ENCODE measurements at places on chromosomes 12 and 14. TPM values are rescaled to one million over a fixed set of nuclear protein-coding genes. Genes with fewer than 3 reads are reported as not detected.
A peak's percentile ranks its signal among the peaks of the same experiment; 100 is the strongest.

DNA sequence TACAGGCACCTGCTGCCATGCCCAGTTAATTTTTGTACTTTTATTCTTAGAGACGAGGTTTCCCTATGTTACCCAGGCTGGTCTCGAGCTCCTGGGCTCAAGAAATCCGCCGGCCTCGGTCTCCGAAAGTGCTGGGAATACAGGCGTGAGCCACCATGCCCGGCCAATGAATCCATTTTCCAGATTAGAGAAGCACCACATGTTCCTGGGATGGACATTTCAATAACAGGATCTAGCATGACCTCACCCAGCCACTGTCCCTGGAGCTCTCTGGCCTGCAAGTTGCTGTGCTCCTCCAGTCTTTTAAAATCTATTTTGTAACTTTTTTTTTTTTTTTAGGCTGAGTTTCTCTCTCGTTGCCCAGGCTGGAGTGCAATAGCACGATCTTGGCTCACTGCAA, 2.2 kb downstream of the GPR132 start:
- H3K36me3 ChIP-seq = peaks cover 39% of the 10 kb centered on the region
- DNase-seq = no peak
- H3K27me3 ChIP-seq = no peaks in the 10 kb centered on the region
- peak overlapping the region; percentile 88 for H3K4me3 ChIP-seq

DNA sequence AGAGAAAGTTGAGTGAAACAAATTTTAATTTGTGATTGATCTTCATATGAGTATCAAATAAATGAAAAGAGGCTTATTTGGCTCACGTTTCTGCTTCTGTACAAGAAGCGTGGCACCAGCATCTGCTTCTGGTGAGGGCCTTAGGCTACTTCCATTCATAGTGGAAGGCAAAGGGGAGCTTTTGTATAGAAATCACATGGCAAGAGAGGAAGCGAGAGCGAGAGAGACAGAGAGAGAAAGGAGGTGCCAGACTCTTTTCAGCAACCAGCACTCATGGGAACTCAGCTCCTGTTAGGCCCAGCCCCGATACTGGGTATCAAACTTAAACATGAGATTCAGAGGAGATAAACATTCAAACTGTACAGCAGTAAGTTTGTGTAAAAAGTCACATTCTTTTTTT, 121.4 kb downstream of the SYNE2 start:
- DNase-seq = no peak
- H3K27ac ChIP-seq = no peak overlapping the region
- H3K4me3 ChIP-seq = no peak overlapping the region
- peaks cover 2% of the 10 kb centered on the region for H3K4me1 ChIP-seq

Gene SLCO1C1
- not detected for total RNA-seq

- no peak overlapping the region for H3K4me3 ChIP-seq
- H3K36me3 ChIP-seq = no peaks in the 10 kb centered on the region
- no peak for DNase-seq
- peaks cover under 1% of the 10 kb centered on the region for H3K27me3 ChIP-seq
Observed at GRCh38 chr12:113552760-113553159, 81.1 kb upstream of the LHX5 start.

Gene SLC39A9
- 44.5 TPM for total RNA-seq

DNA sequence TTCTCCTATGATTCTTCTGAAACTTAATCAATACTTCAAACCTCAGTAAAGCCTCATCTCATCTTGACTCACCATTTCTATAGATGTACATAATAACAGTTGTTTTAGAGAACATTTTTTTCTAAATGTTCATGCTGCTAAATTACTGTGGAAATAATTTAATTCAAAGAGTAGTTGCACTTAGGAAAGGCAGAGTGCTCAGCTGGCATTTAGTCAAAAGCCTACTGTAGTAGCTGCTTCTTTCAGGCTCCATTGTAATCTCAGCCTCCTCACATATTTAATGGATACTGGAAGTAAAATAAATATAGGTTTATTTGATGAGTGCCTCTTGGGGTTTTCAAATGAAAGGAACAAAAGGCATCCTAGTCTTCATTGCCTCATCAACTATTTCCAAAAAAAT, 325.0 kb downstream of the CCER1 start:
- no peaks in the 10 kb centered on the region for H3K36me3 ChIP-seq
- no peak for DNase-seq
- no peak overlapping the region for H3K27ac ChIP-seq
- no peaks in the 10 kb centered on the region for H3K4me1 ChIP-seq
- H3K27me3 ChIP-seq = no peaks in the 10 kb centered on the region

Gene HPD
- not detected for total RNA-seq

Gene GPR162
- 0.13 TPM for total RNA-seq

DNA sequence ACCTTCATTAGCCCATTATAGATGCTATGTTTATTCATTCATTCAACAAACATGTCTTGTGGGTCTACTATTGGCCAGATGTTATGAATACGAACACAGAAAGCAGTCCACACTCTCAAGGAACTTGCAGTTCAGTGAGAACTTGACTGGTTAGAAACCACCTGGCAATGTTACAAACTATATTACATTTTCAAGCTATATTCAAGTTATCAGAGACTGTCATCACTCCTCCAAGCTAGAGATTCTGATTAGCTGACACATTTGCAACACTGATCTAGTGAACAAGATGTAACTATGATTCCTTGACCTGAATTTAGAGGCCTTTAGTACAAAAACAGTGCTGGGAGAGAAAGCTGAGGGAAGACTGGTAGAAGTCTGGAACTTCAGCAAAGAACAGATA, 170.7 kb upstream of the EEA1 start:
- no peaks in the 10 kb centered on the region for H3K36me3 ChIP-seq
- H3K4me3 ChIP-seq = no peak overlapping the region
- no peaks in the 10 kb centered on the region for H3K27me3 ChIP-seq
- H3K4me1 ChIP-seq = peaks cover 15% of the 10 kb centered on the region
- H3K27ac ChIP-seq = no peak overlapping the region

Gene SERPINA6
- total RNA-seq = not detected

Gene FAIM2
- 0.55 TPM for total RNA-seq

- H3K36me3 ChIP-seq = peaks cover 48% of the 10 kb centered on the region
- no peaks in the 10 kb centered on the region for H3K27me3 ChIP-seq
- peaks cover 3% of the 10 kb centered on the region for H3K4me1 ChIP-seq
- no peak overlapping the region for H3K27ac ChIP-seq
Observed at GRCh38 chr12:3622021-3622821, 130.7 kb downstream of the CRACR2A start.

Gene ACOT6
- total RNA-seq = not detected

GRCh38 chr14:44428231-44428945, 78.7 kb downstream of the FSCB start:
- H3K27ac ChIP-seq = no peak overlapping the region
- no peaks in the 10 kb centered on the region for H3K27me3 ChIP-seq
- no peaks in the 10 kb centered on the region for H3K4me1 ChIP-seq
- H3K4me3 ChIP-seq = no peak overlapping the region
- no peaks in the 10 kb centered on the region for H3K36me3 ChIP-seq
- DNase-seq = no peak

Gene CD27
- 131 TPM for total RNA-seq

Gene MDGA2
- not detected for total RNA-seq

- H3K36me3 ChIP-seq = no peaks in the 10 kb centered on the region
- H3K4me1 ChIP-seq = no peaks in the 10 kb centered on the region
- H3K27me3 ChIP-seq = peaks cover 17% of the 10 kb centered on the region
- no peak overlapping the region for H3K27ac ChIP-seq
Observed at GRCh38 chr12:3553221-3553620, 62.2 kb downstream of the PRMT8 start.

- DNase-seq = no peak
- no peak overlapping the region for H3K4me3 ChIP-seq
- no peaks in the 10 kb centered on the region for H3K4me1 ChIP-seq
- H3K27ac ChIP-seq = no peak overlapping the region
- no peaks in the 10 kb centered on the region for H3K36me3 ChIP-seq
Observed at GRCh38 chr12:38761636-38762342, 143.6 kb downstream of the CPNE8 start.

- no peaks in the 10 kb centered on the region for H3K36me3 ChIP-seq
- no peak for DNase-seq
Observed at GRCh38 chr12:125389061-125389697, 323.9 kb downstream of the AACS start.

DNA sequence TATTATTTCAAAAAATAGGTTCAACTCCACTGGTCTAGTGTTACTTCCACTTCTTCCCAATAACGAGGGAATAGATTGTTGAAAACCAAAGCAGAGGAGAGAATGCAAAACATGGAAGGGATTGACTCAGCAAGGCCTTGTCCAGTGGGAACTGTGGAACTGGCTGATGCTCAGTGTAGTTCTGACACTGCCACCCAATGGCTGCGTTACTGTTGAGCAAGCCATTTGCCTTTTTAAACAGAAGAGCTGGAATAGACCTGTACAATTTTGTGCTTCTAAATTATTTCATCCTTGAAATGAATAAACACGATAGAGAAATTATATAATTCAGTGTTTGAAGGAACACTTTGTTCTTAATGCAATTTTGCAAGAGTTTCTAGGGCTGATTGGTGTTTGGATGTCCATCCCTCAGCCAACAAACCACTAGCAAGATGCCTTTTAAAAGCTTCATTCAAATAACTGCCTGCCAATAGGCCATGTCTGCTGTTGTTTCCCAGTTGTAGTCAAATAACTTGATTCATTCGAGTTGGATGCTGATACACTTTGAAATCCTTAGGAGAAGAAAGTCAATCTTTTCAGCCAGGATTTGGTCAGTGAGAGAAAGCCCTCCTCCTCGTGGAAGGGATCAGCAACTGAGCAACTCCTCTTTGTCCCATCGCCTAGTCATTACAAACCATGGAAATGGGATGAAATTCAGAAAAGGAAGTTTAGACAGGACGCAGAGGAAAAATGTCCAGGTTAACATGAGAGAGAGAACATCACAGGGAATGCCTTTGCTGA, 7.3 kb upstream of the MGP start:
- H3K36me3 ChIP-seq = no peaks in the 10 kb centered on the region
- H3K4me3 ChIP-seq = no peak overlapping the region
- no peak for DNase-seq
- no peaks in the 10 kb centered on the region for H3K4me1 ChIP-seq

- H3K27ac ChIP-seq = no peak overlapping the region
- no peak for DNase-seq
- H3K4me1 ChIP-seq = peaks cover 7% of the 10 kb centered on the region
- H3K27me3 ChIP-seq = no peaks in the 10 kb centered on the region
- H3K4me3 ChIP-seq = no peak overlapping the region
Observed at GRCh38 chr12:26425587-26426260, 230.4 kb downstream of the SSPN start.

- peaks cover 23% of the 10 kb centered on the region for H3K36me3 ChIP-seq
- H3K27me3 ChIP-seq = no peaks in the 10 kb centered on the region
- no peak for DNase-seq
- peaks cover 4% of the 10 kb centered on the region for H3K4me1 ChIP-seq
- H3K27ac ChIP-seq = no peak overlapping the region
Observed at GRCh38 chr12:89676930-89677329, 31.7 kb downstream of the ATP2B1 start.

Gene FAM90A1
- 0.10 TPM for total RNA-seq

Gene RAPGEF3
- not detected for total RNA-seq

GRCh38 chr12:28578361-28578760, 388.1 kb downstream of the CCDC91 start:
- DNase-seq = no peak
- no peaks in the 10 kb centered on the region for H3K27me3 ChIP-seq
- no peak overlapping the region for H3K4me3 ChIP-seq

DNA sequence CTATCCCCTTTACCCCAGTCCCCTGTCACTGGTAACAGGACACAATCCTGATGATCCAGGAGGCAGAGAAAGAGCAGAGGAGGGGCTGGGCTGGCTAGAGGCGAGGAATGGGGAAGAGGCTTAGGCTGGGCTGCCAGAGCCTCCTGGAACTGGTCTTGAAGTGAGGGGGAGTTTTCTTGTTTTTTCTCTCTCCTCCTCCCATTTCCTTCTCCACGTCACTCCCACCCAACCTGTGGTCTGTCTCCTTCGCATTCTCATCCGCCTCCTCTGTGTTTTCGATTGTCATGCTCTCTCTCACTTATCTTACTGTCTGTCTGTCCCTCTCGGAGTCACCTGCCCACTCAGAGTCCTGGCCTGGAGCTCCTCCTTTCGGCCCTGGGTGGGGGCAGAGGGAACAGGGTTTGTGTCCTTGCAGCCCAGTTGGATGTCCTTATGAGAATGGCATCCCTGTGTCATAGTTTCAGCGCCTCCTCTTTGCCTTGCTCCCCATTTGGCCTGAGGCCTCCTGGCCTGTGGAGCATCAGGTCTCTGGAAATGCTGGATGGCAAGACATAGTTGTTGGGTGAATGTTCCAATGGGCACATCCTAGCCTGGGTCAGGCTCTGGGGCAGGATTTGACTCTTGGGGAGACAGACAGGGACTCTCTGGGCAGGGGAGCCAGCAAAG, 3.4 kb upstream of the KRT80 start:
- DNase-seq = no peak
- H3K27ac ChIP-seq = no peak overlapping the region
- H3K27me3 ChIP-seq = peaks cover 9% of the 10 kb centered on the region
- no peak overlapping the region for H3K4me3 ChIP-seq
- no peaks in the 10 kb centered on the region for H3K36me3 ChIP-seq

- H3K27me3 ChIP-seq = no peaks in the 10 kb centered on the region
- H3K4me3 ChIP-seq = no peak overlapping the region
- no peak for DNase-seq
- peaks cover 9% of the 10 kb centered on the region for H3K4me1 ChIP-seq
- peaks cover 21% of the 10 kb centered on the region for H3K36me3 ChIP-seq
Observed at GRCh38 chr12:46560874-46561273, 188.3 kb upstream of the SLC38A2 start.

GRCh38 chr12:89236237-89236636, 116.1 kb downstream of the DUSP6 start:
- H3K36me3 ChIP-seq = peaks cover 40% of the 10 kb centered on the region
- H3K4me1 ChIP-seq = peaks cover 82% of the 10 kb centered on the region
- no peak overlapping the region for H3K4me3 ChIP-seq
- no peak for DNase-seq

DNA sequence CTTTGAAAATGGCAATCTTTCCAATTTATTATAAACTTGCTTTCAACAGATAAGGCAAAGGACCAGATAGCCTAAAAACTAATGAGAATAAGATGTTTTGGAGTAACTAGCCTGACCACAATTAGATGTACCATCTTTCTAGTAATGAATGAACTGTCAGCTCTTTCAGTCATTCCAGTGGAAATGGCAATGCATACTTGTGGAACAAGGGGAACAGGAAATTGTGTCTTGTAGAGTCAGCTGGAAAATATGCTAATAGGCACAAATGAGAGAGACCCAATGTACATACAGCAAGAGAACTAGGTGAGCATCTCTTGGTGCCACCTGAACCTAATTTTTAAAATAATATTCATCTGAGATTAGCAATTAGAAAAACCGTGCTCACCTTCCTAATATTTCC, 76.1 kb upstream of the GPHB5 start:
- no peak for DNase-seq
- no peak overlapping the region for H3K4me3 ChIP-seq
- H3K4me1 ChIP-seq = peaks cover 3% of the 10 kb centered on the region
- no peaks in the 10 kb centered on the region for H3K27me3 ChIP-seq
- H3K27ac ChIP-seq = no peak overlapping the region

Gene SDR9C7
- total RNA-seq = not detected

Measured in activated CD8-positive, alpha-beta T cell treated with anti-CD3 and anti-CD28 coated beads, Interleukin-2, amount 10 ng/mL, durations not matched to agents 7 days and 5 days (primary cell).